ENCODE measurements at places on chromosomes 1 and 21. TPM values are rescaled to one million over a fixed set of nuclear protein-coding genes. Genes with fewer than 3 reads are reported as not detected.

- no peak for DNase-seq
These were observed 44.0 kb downstream of the VAV3 start for GRCh38 chr1:107920999-107921398.

GRCh38 chr1:43197343-43198127 lies 25.4 kb downstream of the CFAP57 start:
- DNase-seq: no peak

DNA sequence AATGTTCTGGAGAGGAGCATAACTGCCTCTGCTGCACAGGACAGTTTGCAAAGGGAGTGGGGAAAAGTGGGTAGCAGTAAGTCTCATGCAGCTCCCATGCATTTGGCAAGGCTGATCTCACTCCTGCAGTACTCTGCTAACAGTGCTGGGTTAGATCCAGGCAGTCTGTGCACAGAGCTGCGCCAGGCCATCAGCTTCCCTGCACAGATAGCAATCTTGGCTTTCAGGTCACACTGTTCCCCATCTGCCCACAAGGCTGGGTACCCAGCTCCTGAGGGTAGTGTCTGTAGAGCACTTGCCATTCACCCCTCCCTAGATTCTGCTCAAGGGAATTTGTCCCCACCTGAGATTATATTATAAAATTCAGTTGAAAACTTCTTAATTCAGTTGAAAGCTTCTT lies 72.1 kb downstream of the SH3BGR start:
- no peak for DNase-seq

DNA sequence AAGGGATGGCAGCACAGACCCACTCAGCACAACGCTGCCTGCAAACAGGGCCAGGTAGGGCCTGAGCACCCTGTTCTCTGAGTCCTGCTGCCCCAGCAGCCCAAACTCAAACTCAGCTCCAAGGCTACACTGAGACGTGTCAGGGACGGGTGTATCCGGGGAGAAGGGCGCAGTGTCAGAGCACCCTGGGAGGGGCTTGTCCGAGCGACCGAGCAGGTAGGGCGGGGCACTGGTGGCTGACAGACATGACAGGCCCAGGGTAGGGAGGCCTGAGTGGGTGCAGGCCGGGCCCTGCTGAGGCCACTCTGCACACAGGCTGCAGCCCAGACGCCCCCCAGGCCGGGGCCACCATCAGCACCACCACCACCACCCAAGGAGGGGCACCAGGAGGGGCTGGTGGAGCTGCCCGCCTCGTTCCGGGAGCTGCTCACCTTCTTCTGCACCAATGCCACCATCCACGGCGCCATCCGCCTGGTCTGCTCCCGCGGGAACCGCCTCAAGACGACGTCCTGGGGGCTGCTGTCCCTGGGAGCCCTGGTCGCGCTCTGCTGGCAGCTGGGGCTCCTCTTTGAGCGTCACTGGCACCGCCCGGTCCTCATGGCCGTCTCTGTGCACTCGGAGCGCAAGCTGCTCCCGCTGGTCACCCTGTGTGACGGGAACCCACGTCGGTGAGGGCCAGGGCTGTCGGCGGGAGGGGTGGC lies 5.5 kb downstream of the SCNN1D start:
- DNase-seq: no peak

GRCh38 chr1:32813941-32814739 lies 3.0 kb downstream of the YARS1 start:
- DNase-seq: no peak

GRCh38 chr21:33101300-33101911 lies 31.5 kb downstream of the OLIG1 start:
- no peak for DNase-seq

- no peak for DNase-seq
These were observed 31.6 kb upstream of the CEP350 start for GRCh38 chr1:179923029-179923428.

GRCh38 chr1:76868916-76869315 lies 1.6 kb downstream of the ST6GALNAC5 start:
- no peak for DNase-seq

- DNase-seq: no peak
These were observed 870.7 kb downstream of the BRINP3 start for GRCh38 chr1:189606795-189607476.

DNA sequence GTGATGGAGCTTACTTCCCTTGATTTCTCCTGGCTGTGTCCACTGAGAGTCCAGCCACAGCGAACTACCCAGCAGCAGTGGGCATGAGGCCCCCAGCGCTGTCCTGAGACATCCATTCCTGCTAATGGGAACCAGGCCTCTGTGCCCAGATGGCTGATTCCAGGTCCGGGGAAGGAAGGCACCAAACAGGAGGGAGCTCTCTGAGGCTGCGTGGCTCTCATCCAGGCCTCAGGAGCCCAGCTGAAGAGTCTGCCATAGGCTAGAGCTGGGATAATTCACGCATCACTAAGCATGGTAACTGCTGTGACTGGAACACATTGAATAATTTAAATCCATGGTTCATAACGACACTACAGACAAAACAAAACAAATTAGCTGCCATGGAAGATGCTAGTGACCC lies 24.7 kb upstream of the LRRC47 start:
- no peak for DNase-seq

DNA sequence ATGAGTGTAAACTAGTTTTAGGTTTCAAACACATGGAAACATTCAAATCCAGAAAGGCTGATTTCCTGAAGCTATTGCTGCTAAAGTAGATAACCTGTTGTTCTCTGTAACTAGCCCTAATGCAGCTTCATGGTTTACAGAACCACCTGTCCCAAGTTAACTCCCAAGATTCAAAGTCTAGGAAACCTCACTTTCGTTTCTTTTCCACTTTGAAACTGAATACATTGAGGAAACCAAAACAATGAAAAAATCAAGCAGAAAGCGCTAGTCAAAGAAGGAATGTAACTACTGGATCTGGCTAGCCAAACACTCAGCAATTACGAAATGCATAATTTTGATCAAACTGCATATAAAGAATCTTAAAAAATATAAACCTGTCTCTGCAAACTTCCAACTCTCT lies 17.8 kb downstream of the SLC16A1 start:
- no peak for DNase-seq

DNA sequence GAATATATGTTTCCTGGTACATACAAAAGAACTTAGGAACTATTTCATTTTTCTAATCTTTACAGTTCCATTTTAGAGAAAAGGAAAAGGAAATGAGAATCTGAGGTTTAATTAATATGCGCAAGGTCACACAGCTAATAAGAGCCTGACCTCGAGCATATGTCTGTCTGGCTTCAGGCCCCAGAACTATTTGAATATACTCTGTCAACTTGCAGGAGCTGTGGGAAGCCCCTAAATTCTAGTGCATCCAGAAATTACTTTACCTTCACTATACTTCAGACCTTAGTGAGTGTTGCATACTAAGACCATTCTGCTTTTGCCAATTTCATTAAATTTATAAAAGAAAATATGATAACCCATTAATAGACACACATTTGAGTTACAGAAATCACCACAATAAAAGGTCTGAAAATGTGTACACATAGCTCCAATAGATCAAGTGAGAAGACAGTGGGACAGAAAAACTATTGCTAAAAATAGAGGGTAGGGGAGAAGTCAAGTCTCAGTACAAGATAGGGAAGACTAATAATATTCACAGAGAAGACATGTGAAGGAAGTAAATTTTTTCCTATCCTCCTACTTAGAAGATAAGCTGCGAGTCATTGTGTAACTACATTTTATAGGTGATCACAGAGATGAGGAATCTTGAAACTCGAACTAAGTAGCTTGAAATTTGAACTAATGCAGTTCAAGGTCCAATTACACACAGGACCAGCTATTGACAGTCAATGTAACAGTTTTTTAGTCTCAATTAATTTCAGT lies 3.8 kb downstream of the RGS13 start:
- no peak for DNase-seq

DNA sequence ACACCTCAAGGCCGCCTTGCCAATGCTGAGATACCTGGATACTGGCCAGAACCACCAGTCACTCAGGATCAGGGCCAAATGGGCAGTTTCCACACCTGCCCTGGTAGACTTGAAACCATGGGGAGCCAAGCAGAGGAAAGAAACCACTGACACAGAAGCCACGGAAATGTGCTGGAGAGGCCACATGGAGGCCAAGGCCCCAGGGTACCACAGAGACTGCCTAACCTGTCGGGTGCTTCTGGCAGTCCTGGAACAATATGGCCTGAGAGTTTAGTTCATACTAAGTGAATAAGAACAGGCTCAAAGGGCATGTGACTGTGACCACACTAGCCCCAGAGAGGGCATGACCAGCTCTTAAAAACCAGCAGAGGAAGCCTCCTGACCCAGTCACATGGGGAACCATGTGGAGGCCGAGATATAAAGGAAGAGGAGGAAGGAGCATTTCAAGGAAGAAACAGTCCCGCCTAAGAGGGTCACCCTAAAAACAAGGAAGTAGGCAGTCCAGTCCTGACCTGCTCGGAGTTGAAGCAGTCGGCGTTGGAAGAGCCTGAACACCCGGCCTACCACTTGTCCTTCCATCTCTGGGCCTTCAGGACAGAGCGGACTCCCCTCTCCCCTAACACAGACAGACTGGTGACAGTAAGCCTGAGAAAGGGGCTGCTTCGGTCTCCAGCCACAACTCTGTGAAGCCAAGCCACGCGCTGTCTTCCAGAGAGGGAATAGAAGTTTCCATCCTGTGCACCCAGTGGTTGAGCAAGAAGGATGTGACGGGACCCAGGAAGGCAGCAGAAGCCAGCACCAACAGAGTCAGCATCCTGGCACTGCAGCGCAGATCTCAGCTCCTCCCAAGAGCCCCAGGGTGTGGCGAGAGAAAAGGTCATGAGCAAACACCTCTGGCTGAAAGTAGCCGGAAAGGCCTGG lies at the start of gene DENND2D:
TSS of gene DENND2D (minus strand) at position 766 of the 921 bp plus-strand sequence. CDS start at position 579, 187 bp downstream.
- DNase-seq: no peak

DNA sequence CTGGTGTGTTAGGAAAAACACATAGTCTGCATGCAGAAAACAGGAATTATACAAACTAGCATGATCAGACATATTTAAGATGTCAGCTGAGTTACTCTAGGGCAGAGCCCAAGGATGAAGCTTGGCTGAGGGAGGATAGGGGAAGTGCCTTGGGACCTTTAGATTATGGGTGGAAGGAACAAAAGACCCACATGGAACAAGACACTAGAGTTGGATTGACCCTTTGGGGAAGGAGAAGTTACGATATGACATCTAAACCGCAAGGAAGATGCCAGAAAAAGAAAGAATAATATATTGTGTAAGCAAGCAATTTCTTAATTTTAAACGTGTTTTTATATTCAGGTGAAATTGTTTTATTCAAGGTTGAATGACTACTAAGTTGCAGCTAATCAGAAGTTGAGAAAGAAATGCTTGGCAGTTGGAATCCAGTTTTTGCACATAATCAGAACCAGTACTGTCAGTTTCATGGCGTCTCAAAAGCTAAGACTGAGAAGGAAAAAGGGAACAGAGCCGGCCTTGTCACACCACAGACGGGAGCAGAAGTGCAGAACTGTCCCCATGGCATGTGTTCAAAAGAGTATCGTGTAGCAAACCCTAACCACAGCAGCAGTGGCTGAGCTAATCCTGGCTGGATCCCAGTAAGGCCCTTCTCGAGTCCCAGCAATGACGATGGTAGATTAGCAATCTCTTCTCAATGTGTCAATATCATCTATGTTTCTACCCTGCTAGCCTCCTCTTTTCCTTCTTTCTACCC lies 31.2 kb upstream of the IFNAR2 start:
- no peak for DNase-seq

- DNase-seq: no peak
These were observed 62.2 kb downstream of the ZFYVE9 start for GRCh38 chr1:52203935-52204625.

GRCh38 chr1:184422490-184423233 lies 35.8 kb downstream of the C1orf21 start:
- DNase-seq: no peak

GRCh38 chr1:44460107-44460882 lies 55.2 kb downstream of the RNF220 start:
- no peak for DNase-seq

- DNase-seq: no peak
These were observed 167.4 kb downstream of the HHAT start for GRCh38 chr1:210496063-210496462.

DNA sequence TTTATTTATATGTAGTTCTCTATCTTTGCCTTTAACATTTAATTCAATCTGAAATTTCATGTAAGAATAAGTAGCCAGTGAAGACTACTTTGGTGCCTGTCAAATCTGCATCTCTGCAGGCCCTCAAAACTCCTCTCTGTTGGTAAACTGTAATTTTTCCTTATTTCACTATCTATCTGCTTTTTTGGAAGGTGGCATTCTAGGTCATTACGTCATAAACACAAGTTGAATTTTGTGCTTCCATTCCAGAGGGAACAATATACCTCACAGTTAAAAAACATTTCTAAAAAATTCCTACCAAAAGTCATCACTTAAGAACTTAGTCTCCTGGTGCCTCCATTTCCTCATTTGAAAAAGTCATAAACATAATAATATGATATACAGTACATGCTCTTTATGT lies 176.0 kb downstream of the GABPA start:
- DNase-seq: no peak

- DNase-seq: no peak
These were observed 12.3 kb downstream of the FAM3B start for GRCh38 chr21:41328660-41329607.

DNA sequence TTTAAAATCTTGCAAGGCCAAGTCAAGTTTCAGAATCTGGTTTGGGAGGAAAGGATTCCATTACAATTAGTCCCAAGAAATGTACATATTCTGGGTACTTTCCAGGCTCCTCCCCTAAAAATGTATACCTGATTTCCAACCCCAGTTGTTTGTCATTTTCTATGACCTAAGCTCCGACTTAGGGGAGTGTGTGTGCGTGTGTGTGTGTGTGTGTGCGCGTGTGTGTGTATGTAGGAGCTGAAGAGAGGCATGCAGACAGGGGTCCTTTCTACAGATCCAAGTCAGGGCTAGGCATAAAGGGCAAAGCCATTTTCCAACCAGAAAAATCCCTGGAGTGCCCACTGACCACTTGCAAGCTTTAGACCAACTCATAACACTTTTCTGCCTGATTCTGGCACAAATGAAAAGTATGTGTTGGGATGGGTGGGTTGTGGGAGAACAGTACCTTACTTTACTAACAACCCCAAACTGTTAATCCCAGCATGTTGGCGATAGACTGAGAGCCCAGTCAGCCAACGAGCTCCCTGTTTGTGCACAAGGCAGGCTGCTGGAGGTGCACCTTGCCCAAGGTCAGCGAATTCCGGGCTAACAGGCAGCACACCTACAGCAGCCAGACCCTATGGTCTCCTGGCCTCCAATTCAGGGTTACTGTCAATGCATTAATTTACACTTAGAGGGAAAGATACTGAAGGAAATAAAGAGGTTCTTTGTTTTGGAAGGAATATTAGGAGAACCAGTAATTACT lies 1.7 kb downstream of the TRABD2B start:
- DNase-seq: no peak

- no peak for DNase-seq
These were observed 190.9 kb downstream of the GIPC2 start for GRCh38 chr1:78236716-78237115.

GRCh38 chr1:71695821-71696220 lies 586.5 kb downstream of the NEGR1 start:
- DNase-seq: no peak

- DNase-seq: no peak
These were observed 9.1 kb upstream of the GUCA2B start for GRCh38 chr1:42143896-42144710.

- no peak for DNase-seq
These were observed 37.8 kb downstream of the FRRS1 start for GRCh38 chr1:99728494-99729235.

SAMD13 gene
- total RNA-seq: 4.5 TPM

DNASE2B gene
- total RNA-seq: not detected

INAVA gene
- 35.7 TPM for total RNA-seq

DESI2 gene
- 30.7 TPM for total RNA-seq

WLS gene
- 203 TPM for total RNA-seq

STUM gene
- total RNA-seq: 0.07 TPM

RGS13 gene
- total RNA-seq: 1.2 TPM

EPHB2 gene
- total RNA-seq: 133 TPM

FCGR1A gene
- total RNA-seq: not detected

DENND2C gene
- total RNA-seq: 2.3 TPM

USH2A gene
- total RNA-seq: 0.04 TPM

RNU1-3 gene
- 3,937 TPM for total RNA-seq
